A549 treated with Mapracorat at 1 μM for 4 hours (cell line): ENCODE measurements at places on chromosomes 7 and 10. TPM values are rescaled to one million over a fixed set of nuclear protein-coding genes. Genes with fewer than 3 reads are reported as not detected.

C7orf33 gene
- total RNA-seq = not detected in 5 replicates

STAMBPL1 gene
- total RNA-seq = 27.9 to 32.1 TPM (median 30.0 TPM) in 5 replicates

RBP3 gene
- total RNA-seq = not detected in 5 replicates

SEMA3A gene
- 3.8 to 7.1 TPM (median 5.2 TPM) in 5 replicates for total RNA-seq

RHEB gene
- 113 to 161 TPM (median 149 TPM) in 5 replicates for total RNA-seq

HMX3 gene
- not detected in 5 replicates for total RNA-seq

AKR1D1 gene
- not detected in 5 replicates for total RNA-seq

ZNF117 gene
- total RNA-seq = 0.08 to 0.34 TPM (median 0.23 TPM) in 5 replicates

EGR2 gene
- 0.33 to 0.76 TPM (median 0.48 TPM) in 5 replicates for total RNA-seq

GRM3 gene
- not detected in 5 replicates for total RNA-seq

CYP2C9 gene
- 0.09 to 0.10 TPM in 2 of 5 replicates, not detected in the others for total RNA-seq

SVOPL gene
- total RNA-seq = not detected in 5 replicates

WNT16 gene
- 0.73 to 1.3 TPM (median 0.97 TPM) in 5 replicates for total RNA-seq

EFCAB10 gene
- total RNA-seq = 2.2 to 3.8 TPM (median 2.8 TPM) in 5 replicates
